ENCODE measurements at places on chromosomes 12 and 14.

DNA sequence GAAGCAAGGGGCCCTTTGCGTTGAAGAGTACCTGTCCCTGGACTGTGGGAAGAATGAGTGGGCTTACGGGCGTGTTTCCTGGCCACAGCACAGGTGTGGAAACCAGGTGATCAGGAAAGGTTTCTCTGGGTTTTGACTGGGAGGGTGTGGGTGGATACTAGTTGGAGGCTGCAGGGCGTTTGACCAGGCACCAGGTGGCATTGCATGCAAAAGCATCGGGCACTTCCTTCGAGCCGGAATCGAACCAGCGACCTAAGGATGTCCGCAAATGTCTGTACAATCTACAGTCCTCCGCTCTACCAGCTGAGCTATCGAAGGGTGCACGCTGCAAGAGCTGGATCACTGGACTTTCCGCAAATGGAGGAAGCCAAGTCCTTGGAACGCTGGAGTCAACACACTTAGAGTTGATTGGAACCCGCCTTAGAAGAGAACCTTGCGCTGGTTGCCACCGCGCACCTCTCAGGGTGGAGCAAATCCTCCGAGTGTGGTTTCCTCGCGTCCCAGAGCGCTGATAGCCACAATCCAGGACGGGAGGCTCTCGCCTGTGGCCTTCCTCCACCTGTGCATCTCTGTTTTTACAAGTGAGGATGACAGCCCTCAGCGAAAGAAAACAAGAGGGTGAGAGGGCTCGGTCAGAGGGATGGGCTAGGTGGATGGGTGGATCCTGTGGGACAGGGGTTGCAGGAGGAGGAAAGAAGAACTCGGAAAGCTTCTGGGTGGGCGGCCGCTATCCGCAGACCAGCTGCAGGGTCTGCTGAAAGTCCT, 21.2 kb upstream of the RNASE4 start:
- no peak for DNase-seq

- no peak for DNase-seq
Measured at GRCh38 chr12:53227836-53228235, 4.2 kb downstream of the RARG start.

DNA sequence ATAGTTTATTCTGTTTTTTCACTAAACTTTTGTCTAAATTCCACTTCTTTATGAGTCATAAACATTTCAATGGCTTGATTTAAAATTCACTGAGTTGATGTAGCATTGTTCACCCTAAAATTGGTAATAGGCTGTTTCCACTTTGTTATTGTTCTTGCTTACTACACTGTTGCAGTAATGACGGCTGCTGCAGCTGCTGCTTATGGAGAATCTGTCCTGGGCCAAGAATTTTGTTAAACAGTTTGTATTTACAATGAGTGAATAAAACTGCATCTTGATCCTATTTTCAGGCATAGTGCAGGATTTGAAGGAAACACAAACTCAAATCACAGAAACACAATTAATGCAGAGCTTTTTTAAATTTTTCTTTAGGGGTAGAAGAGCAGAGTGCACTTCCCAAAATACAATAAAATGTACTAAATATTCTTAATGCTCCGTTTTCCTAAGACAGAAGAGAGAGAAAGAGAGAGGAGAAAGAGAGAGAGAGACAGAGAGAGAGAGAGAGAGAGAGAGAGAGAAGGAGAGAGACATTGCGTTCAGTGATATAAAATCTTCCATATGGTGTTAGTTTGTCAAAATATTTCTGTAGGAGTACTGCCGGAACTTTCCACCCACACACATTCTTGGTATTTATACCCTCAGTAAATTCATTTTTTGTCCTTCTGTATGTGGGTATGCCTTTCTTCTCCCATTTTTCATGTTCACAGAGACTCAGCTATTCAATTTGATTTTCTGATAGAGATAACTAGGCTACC, 266.4 kb downstream of the LRFN5 start:
- DNase-seq, result no peak

- DNase-seq, result no peak
Measured at GRCh38 chr12:108400056-108400455, 60.9 kb upstream of the CMKLR1 start.

DNA sequence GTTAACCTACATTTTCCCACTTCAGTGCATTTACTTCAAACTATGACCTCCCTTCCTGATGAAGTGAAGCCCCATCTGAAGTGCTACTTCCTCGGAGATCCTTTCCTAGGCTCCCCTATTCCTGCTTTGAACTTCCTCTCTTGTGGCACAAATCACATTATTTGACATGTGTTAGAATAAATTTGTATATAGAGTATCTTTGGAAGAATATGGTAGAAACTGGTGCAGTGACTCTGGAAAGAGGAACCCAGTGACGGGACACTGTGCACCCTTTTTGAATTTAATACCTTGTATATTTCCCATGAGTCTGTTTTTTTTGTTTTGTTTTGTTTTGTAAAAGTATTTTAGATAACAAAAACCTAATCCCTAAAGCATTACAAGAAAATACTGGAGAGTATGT, 66.4 kb upstream of the SRSF5 start:
- DNase-seq, result no peak

Data from DMS153 (cell line).